ENCODE measurements at places on chromosomes 2 and 18. TPM values are rescaled to one million over a fixed set of nuclear protein-coding genes. Genes with fewer than 3 reads are reported as not detected.

Gene CYRIA
- total RNA-seq: 0.30 TPM

Gene PTRHD1
- 22.3 TPM for total RNA-seq

Gene RAB6C
- total RNA-seq: not detected

Gene ATRAID
- 128 TPM for total RNA-seq

Gene GNAL
- total RNA-seq: 0.32 TPM

All from smooth muscle cell of the umbilical artery (primary cell).